ENCODE measurements at places on chromosomes 4 and X.

DNA sequence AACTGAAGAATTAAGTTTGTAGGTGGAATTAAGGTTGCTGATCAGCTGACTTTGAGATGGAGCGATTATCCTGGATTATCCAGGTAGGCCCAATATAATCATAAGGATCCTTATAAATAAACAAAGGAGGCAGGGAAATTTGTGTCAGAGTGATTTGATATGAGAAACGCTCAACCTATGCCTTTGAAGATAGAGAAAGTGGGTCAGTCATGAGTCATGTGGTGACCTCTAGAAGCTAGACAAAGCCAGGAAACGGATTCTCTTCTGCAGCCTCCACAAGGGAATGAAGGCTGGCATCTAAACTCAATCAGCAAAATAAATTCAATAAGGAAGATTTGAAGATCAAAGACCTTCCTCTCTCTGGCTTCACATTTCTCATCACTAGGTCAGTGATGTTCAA, 41.5 kb upstream of the SMIM10 start:
- no peak for DNase-seq

GRCh38 chrX:153564047-153564606, 34.8 kb downstream of the CCNQ start:
- no peak for DNase-seq

GRCh38 chr4:53786632-53787031, 195.3 kb upstream of the LNX1 start:
- DNase-seq: no peak

GRCh38 chr4:113955948-113956347, 23.5 kb downstream of the ARSJ start:
- DNase-seq: no peak

DNA sequence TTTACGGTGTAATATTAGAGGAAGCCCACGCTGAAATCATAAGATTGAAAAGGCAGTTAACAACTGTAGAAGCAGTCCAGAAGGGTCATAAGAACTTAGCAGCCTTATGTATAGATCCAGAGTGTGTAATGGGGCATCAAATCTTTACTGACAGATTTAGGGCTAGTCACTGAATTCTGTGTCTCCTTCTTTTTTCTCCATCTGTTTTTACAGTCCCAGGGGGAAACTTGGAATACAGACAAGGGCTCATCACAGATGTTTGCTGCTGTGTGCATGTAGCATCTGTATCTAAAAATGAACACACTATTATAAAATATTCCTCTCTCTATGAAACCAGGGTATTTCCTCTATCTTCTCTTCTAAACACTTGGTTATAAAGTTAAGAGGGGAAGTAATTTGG, 43.9 kb downstream of the CYSLTR1 start:
- no peak for DNase-seq

DNA sequence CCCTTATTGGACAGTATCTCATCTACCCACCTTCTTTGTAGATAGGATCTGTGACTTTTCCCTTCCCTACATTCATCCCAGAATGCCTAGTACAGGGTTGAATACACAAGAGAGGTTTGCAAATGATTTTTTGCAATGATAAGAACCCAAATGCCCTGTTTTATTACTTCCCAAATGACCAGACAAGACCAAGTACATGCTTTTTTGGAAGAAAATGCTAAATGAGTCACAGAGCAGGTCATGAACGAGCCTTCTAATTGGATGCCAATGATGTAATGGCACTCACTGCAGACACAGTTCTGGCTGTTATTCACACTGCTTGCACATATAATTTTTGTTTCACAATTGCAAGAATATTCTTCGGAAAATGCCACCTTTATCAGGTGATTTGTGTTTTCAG, 17.8 kb upstream of the GABRQ start:
- DNase-seq: no peak
